Peyer's patch (tissue), 4 donors: ENCODE measurements at places on chromosomes 7 and 10. TPM values are rescaled to one million over a fixed set of nuclear protein-coding genes. Genes with fewer than 3 reads are reported as not detected.

GRCh38 chr7:109343678-109344077 lies 774.0 kb downstream of the DNAJB9 start:
- no peak for DNase-seq

- DNase-seq: no peak
These were observed 219.4 kb downstream of the ABCA13 start for GRCh38 chr7:48390388-48391327.

DNA sequence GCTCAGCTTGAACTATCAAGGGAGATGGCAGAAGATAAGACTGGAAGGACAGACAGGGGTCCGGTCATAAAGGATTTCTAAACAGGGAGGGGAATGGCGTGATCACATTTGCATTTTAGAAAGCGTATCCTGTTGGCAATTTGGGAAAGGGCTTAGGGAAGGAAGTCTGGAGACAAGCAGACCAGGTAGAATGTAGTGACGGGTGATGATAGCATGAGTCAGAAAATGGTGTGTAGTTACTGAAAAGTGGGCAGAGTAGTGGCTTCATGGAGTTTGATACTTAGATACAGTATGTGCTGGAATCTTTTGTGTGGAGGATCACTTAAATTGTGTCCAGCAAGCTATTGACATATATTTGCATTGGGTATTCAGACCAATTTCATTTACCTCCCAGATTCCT lies 61.2 kb downstream of the LRGUK start:
- DNase-seq: no peak

- no peak for DNase-seq
These were observed 263.5 kb downstream of the ZEB1 start for GRCh38 chr10:31582365-31583052.

DNA sequence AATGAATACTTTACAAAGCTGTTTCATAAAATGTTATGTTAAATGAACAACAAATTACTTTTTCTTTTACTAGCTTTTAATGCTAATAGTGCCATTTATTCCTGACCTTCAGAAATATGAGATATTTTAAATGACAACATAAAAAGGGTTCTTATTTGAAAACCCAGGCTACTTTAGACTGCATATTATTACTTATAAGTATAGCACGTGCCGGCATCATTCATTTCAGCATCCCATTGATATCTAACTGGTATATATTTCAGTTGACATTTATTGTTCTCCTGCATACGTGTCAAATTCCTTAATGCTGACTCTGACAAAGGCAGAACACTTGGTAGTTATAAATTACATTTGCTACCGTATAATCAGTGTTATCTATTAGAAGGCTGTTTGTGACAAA lies 35.3 kb downstream of the PNLIPRP2 start:
- DNase-seq: no peak

GRCh38 chr10:1142596-1142995 lies 86.4 kb downstream of the WDR37 start:
- DNase-seq: no peak

- peak; percentile 52 for DNase-seq
These were observed 15.5 kb downstream of the CARD11 start for GRCh38 chr7:3028071-3028757.

DNA sequence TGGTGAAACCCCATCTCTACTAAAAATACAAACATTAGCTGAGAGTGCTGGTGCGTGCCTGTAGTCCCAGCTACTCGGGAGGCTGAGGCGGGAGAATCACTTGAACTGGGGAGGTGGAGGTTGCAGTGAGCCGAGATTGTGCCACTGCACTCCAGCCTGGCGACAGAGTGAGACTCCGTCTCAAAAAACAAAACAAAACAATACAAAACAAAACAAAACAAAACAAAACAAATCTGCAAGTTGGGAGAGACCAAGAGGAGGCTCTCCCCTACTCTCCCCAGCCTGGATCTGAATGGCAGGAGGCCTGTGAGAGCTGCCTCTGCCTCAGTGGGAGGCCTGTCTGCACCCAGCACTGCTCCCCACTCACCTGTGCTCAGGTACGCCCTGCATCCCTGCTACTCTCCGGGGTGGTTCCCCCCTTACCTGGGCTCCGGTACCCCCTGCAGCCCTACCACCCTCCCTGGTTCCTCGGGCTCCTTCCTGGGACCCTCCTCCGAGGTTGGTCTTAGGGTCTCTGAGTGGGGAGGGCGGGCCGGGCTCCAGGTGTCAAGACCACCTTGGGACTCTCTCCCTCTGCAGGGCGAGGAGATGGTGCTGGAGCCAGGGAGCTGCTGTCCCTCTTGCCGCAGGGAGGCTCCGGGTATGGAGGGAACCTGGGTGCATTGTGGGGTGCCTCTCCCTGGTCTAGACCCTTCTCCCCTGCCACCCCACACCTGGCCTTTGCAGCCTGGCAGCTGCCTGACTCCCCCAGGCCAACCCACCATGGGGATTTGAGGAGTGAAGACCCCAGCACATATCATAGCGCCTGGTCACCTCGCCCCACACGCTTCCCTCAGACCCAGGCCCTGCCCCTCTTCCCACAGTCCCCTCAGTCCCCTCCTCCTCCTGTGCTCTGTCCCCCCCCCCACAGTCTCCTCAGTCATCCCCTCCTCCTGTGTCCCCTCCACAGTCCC lies 9.5 kb upstream of the ZNF862 start:
- no peak for DNase-seq

DNA sequence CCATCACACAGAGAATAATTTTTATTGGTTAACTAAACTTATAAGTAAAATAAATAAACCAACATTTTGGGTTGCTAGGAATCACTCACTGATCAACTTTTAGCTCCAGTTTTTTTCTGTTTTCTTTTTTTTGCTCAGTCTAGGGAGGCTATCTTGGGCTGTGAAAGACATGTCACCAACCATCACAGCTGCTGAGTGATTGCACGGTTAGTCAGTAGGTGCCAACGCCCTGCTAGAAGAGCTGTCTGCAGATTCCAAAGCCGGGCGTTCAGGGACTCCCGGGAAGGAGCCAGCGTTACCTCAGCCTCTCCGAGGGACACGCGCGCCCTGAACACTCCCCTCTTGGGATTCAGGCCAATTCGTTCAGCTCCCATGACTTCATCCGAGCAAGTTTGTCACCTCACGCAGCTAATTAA lies 604 bp upstream of the STAM start:
- DNase-seq: no peak

DNA sequence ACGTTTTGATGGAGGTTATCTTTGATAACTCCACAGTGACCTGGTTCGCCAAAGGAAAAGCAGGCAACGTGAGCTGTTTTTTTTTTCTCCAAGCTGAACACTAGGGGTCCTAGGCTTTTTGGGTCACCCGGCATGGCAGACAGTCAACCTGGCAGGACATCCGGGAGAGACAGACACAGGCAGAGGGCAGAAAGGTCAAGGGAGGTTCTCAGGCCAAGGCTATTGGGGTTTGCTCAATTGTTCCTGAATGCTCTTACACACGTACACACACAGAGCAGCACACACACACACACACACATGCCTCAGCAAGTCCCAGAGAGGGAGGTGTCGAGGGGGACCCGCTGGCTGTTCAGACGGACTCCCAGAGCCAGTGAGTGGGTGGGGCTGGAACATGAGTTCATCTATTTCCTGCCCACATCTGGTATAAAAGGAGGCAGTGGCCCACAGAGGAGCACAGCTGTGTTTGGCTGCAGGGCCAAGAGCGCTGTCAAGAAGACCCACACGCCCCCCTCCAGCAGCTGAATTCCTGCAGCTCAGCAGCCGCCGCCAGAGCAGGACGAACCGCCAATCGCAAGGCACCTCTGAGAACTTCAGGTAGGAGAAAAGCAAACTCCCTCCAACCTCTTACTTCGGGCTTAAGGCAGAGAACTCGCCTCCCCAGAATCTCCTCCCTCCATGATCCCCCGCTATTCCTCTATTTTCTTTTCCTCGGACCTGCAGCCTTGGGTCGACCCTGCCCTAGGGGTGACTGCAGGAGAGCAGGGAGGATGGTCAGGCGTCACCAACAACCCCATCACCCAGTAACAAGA lies at the start of gene SERPINE1:
Gene SERPINE1, plus strand, starts transcription at position 454 of the 809 bp plus-strand sequence. CDS start 1,290 bp downstream, outside the sequence.
- DNase-seq: peak; percentile 86

DNA sequence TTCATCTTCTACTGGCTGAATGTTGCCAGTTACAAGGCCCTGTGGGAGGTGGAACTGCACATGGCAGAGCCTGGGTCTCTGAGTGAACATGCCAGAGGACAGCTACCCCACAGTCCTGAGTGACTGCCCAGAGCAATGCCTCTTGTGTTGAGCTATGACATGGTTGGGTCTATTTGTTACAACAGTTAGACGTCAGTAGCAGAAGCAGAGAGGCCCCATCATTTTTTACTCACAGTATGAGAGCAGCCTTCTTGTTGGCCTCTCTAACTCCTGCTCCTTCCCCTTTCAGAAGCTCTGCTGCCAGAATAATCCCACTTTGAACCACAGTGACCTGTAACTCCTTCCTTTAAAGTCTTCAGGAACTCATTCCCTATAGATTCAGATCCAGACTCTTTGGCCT lies 30.8 kb upstream of the NRP1 start:
- no peak for DNase-seq

DNA sequence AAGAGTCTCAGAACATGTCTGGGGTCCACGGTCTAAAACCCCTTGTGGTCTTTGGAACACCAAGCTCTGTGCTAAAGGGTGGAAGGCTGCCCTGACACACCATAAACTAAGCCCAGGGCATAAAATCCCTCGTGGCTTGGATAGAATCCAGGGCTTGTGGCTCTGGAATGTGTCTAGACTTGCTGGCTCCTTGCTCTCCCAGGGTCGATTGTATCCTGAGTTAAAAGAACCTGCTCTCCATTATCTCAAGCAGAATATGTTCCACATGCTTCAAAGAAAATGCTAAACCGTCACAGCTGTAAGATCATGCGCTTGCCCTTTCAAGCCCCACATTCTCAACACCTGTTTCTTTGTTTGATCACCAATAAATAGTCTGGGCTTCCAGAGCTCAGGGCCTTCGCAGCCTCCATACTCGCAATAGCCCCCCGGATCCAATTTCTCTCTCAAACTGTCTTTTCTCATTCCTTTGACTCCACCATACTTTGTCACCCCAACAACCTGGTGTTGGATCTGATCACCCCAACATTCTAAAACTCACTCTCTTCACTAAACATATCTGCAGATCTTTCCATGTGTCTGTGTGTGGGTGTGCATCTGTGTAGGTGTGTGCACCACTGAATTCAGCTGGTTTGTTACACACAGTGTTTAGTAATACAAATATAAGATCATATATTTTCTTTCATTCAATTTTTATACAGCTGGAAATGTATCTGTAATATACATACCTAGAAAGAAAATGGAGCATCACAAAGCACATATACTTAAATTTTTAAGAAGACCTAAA lies 238.5 kb downstream of the ZMYND11 start:
- DNase-seq: no peak

DNA sequence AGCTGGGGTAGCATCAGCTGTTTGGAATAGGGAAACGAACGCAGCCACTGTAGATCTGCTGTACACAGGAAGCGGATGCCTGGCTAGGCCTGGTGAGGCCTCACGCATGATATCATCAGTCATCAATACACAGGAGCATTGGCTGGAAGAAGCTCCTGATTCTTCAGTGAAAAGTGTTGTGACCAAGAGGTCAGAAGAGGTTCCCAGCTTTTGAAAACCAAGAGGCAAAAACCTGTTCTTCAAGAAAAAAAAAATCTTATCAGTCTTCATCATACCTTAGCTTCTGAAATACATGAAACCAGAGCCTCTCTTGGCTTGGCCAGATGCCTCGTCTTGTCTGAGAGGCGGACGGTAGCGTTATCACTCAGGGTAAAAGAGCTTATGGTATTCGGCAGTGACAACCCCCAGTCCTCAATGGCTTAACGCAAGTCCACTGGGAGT lies 139.3 kb upstream of the TCF7L2 start:
- no peak for DNase-seq

- DNase-seq: no peak
These were observed 131.9 kb downstream of the TNS3 start for GRCh38 chr7:47449810-47450590.

GRCh38 chr10:45532480-45532879 lies 140.1 kb downstream of the ZFAND4 start:
- no peak for DNase-seq

DNA sequence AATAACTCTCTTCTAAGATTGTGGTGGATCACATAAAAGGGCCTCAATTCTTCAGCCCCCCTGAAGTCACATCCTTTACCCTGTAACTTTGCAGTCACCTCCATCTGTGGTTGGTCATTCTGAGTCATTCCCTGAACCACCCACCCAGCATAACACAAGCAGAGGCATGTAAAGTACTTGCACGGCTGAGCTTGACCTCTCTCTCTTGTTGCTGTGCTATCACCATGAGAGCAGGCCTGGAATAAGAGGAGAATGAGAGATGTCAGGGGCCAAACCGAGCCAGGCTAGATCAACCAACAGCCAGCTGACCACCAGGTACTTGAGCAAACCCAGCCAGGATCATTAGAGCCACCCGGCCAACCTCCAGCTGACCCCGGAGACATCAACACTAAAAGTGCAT lies 13.5 kb upstream of the STK17A start:
- no peak for DNase-seq

GRCh38 chr10:108048898-108049297 lies 884.4 kb upstream of the SORCS1 start:
- DNase-seq: no peak

DNA sequence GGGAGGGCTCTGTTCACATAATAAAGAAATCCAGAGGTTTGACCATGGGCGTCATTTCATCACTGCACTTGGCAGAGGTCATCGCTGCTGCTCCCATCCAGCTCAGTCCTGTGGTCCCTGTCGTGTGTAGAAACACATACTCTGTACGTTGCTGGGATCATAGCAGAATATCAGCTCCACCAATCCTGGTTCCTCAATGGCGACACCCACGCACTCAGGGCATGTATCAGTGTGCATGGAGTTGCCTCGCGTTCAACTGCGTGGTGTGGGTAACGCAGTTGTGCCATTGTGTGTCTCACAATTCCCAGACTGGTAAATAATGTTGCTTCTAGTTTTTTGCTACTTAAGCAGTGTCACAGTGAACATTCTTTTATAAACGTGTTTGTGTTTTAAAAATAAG lies 111.1 kb downstream of the LHPP start:
- no peak for DNase-seq

DNA sequence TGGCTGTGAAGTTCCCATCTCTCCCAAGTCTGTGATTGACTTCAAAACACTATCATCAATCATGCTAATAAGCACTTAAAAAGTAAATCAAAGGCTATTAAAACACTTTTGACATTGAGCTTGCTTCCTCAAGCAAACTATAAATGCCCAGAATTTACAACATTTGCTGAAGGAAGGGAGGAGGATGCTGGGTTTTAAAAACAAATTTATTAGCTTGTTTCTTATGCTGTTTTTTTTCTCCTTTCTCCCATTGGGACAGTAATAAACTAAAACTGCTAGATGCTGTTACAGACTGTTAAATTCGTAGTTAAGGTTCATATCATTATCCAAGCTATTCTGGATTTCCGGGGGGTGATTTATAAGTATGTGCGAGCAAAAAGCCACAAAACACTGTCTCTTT lies 250.5 kb downstream of the SORCS1 start:
- no peak for DNase-seq

PIP gene
- not detected for total RNA-seq

HERPUD2 gene
- 20.1 TPM for total RNA-seq

SRGN gene
- total RNA-seq: 36.3 TPM

WNT16 gene
- total RNA-seq: not detected

SPOCK2 gene
- total RNA-seq: 10.7 TPM

MAT1A gene
- not detected for total RNA-seq

EZH2 gene
- 7.4 TPM for total RNA-seq

CABCOCO1 gene
- not detected for total RNA-seq

CPED1 gene
- total RNA-seq: 4.4 TPM
